ENCODE measurements at places on chromosomes 1 and 21.

GRCh38 chr1:59237900-59238299 is 59.0 kb upstream of the FGGY start:
- DNase-seq: no peak

DNA sequence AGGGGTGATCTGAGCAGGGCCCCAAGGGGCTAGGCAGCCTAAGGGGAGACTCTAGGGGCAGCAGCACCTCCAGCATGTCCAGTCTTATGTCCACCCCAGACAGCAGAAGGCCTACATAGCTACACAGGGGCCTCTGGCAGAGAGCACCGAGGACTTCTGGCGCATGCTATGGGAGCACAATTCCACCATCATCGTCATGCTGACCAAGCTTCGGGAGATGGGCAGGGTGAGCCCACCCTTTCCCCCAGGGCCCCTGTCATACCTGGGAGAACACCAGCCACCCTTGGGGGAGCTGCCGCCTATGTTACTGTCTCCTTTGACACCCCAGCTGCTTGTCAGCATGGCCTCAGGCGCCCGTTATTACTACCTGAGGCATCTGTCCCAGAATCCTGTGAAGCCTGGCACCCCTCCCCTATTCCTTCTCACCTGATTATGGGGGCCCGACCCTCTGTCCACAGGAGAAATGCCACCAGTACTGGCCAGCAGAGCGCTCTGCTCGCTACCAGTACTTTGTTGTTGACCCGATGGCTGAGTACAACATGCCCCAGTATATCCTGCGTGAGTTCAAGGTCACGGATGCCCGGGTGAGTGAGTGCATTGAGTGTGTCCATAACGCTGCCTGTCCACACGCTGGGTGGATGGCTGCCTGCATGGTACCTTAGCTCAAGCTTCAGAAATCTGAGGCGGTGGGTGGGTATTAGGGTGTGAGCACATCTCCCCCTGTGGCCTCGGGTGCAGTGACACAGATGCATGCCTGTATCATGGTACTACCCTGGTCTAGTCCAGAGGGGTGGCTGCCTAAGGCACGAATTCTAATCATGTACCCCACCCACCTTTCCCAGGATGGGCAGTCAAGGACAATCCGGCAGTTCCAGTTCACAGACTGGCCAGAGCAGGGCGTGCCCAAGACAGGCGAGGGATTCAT is 29.7 kb upstream of the KDM4A start:
- no peak for DNase-seq

DNA sequence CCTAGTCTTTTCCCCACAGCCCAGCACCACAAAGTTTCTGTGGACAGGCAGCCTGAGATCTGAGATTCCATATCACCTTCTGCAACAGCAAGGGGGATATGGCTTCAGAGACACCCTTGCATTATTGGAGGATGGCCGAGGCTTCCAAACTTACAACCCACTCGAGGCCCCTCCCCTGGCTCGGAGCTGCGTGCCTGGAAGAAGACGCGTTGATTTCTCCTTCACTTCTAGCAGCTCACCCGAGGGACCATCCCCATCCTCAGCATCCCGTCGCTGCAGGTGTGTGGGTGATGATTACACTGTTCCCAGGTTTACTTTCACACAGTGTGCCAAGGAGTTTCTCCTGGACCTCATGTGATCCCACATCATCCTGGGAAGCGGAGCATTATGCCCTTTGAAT is 277.9 kb downstream of the MATN1 start:
- no peak for DNase-seq

DNA sequence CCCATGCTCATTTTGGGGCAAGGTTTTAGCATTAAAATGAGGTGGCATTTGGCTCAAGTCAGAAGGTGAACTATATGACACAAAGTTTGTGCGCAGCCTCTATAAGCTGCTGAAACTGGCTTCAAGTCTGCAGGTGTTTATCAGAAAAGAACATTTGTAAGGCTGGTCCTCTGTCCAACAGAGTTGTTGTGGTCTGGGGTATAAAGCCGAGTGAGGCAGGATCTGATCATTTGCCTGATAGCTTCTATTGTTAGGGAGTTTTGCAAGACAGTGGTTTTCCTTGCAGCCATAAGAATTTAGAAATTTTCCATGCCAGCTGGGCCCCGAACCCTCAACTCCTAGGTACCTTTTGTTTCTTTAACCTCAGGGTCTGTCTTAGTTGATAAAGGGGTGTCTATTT is 130.8 kb downstream of the PGBD5 start:
- DNase-seq: no peak

DNA sequence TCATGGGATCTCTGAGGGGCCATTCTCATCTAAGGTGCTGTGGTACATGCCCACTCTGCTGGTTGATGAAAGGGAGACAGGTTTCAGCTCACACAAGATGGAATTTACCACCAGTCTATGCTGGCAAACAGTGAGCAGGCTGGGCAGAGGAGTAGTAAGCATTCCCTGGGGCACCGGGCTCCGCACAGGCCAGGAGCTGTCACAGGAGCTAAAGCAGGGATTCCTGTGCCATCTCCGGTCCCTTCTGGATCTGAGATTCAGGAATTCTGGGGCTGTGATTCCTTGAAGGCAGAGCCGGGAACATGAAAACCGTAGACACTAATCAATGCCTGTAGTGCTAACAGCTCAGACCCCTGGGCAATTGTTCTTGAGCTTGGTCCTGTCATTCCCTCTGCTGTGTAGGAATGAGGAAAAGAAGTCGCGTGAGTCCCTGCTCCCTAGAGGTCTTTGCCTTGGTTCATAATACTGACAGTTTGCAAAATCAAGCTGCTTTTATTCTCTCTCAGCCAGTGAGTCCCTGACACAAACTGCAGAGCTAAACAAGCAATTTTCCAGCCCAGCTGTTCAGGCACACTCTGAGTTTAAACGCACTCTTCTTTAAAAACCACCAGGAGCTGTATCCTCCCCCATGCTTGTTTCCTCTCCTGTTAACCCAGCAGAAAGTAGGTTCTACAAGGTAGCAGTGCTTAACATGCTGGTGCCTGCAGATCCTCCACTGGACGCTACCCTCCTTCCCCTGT is 52.5 kb downstream of the MDM4 start:
- DNase-seq: no peak

DNA sequence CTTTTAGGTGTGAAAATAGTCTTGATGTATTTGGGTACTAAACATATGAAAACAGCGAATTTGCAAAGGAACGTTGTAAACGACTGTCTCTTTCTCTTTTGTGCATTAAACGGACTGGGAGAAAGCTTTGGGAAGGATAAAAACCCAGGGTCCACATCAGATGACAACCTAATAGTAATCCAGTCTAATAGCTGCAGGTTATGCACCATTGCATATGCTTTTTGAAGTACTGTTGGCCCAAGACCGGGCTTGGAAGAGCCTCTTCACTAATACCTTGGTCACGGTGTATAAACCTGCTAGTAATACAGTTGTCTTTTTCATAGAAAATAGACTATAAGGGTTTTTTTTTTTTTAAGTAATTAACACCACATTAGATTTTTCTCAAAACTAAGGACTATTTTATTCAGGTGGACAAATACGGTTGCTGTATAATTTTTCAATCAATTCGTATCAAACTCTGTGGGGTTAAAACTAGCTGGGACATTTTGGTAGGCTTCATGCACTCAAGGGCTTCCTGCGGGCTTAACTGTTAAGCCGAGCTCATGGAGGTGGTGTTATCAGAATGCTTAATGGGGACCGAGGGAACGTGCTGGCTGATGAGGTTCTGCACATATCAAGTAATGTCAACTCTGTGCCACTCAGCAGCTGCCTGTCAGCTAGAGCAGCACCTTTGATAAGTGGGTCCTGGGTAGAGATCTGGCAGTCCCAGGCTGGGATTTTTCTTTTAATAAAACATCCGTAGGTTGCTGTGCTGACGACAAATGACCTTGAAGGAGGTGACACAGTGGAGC is 2.1 kb downstream of the RYR2 start:
- peak; percentile 12 for DNase-seq

- peak; percentile 84 for DNase-seq
Measured at GRCh38 chr1:3618881-3619671, 5.7 kb upstream of the TPRG1L start.

GRCh38 chr1:238401144-238401543 is 510.4 kb upstream of the ZP4 start:
- DNase-seq: no peak

GRCh38 chr1:31428436-31429221 is 15.6 kb downstream of the SERINC2 start:
- DNase-seq: no peak

GRCh38 chr21:42062236-42063022 is 8.7 kb upstream of the UMODL1 start:
- DNase-seq: no peak

DNA sequence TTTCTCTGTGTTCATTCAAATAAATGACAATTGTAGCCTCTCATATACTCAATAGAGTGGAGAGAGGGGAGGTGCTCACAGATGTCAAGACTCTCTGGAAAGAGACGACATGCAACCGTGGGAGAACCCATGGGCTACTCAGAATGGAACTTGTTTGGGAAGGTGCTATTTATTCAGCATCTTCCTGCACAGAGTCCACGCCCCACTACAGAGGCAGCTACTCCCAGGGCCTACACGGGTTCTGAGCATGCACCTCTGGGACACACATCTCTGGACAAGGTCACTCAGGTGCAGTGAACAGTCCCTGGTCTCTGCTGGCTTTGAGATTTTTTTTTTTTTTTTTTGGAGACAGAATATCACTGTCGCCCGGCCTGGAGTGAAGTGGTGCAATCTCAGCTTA is 64.1 kb downstream of the NID1 start:
- no peak for DNase-seq

DNA sequence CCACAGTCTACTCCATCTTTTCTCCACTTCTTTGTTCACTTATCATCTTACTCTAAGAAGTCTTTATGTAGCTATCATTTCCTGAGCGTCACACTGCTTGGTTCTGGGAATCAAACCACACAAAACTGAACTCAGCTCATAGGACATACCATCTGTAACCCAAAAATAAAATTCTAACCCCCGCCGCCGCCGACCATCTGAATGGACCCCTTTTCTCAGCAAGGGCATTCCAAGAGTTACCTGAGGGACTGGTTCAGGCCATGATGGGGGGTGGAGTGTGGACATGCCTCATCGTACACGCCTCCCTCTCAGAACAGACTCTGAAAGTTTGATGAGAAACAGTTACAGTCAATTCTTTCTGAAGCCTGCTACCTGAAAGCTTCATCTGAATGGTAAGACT is 12.6 kb upstream of the CHI3L2 start:
- DNase-seq: no peak

DNA sequence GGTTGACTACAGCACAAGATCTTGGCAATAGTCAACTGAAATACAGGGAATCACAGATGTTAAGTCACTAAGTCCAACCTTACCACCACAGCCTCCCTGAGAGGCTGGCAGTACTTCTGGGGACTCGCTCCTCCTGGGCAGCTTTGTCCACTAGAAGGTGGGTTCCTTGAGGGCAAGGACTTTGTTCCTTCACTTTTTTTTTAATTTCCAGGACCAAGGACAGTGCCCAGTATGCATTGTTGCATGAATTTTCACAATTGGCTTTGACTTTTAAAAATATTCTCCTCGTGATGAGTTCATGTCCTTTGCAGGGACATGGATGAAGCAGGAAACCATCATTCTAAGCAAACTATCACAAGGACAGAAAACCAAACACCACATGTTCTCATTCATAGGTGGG is 96.7 kb upstream of the IGSF21 start:
- no peak for DNase-seq

DNA sequence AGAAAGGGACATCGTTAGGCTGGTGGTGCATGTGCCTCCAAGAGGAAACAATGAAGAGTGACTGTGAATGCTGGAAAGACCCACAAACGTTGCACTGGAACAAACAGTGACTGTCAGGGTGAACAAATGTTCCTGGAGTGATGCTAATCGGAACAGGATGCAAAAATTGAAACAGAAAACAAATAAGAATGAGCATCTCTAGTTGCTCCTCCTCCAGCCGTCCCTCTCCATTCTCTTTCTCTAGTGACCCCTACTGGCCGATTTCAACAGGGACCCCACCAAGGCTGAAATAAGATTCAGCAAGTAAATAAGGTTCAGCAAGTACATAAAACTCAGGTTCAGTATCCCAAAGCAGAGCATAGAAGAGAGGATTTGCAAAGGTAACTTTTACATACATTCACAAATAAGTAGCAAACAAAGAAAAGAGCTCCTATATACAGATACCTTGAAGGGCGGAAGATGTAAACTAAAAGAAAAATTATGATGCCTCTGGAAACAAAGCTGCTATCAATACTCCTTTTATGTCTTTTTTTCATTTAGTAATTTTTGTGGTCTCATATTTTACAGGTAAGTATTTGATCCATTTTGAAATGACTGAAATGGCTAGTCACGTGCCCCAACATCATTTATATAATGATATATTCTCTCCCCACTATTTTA is 836.1 kb upstream of the ADAMTS5 start:
- peak; percentile 27 for DNase-seq

- DNase-seq: no peak
Measured at GRCh38 chr1:228048659-228049298, 33.7 kb upstream of the ARF1 start.

DNA sequence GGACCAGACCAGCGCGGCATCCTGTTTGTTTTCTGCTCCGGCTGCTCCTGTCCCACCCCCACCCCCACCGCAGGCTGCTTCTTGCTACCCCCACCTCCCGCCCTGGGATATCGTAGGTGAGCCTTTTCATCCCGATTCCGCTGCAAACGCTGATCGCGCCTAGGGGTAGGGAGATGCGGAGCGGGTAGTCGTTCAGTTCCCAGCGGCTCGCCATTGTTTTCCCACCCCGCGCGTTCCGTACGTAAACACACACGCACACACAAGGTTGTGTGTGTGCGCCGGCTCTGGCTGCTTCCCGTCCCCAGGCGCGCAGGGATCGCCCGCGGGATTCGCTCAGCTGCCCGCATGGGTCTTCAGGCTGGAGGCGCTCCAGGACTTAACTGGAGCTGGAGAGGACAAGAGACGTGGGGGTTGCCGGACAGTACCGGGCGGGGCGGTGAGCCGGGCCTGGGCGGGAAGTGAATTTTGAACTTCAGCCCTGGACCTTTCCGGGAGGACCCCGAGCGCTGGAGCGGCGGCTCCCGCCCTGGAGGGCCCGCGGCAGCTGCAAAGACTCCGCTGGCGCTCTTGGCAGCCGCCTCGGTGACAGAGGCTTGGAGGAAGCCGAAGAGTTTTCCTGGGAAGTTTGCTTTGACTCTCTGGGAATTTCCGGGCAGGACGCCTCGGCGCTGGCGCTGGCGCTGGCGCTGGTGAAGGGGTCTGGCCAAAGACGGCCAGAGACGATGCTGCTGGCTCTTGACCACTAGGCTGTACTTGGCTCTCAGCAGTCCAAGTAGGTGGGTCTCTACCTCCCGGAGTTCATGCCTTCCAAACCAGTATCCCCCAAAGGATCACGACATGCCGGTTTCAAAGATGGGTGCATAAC is 1.6 kb downstream of the SOX13 start:
- peak; percentile 82 for DNase-seq

DNA sequence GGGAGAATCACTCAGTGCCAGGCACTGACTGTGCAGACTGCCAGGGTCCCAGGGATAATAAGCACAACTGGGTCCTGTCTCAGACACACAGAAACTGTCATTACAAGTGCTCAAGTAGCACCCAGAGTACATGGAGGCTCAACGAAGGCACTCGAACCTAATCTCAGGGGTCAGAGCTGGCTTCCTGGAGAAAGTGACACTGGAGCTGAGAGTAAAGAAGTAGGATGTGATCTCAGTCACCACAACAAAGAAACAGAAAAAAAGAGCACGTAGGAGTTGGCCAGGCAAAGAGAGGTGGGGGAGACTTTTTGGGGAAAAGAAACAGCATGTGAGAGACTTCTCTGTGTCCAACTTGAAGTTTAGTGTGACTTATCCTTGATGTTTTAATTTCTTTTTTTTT is 1.3 kb downstream of the CATSPER4 start:
- DNase-seq: no peak

- no peak for DNase-seq
Measured at GRCh38 chr21:16797966-16798365, 714.9 kb upstream of the CXADR start.

GRCh38 chr1:225691861-225692516 is 39.1 kb upstream of the ENAH start:
- DNase-seq: no peak

- DNase-seq: no peak
Measured at GRCh38 chr1:33288976-33289857, 31.7 kb downstream of the A3GALT2 start.

Measured in SK-N-SH (cell line).